ENCODE measurements at places on chromosomes 4 and X. TPM values are rescaled to one million over a fixed set of nuclear protein-coding genes. Genes with fewer than 3 reads are reported as not detected.
A peak's percentile ranks its signal among the peaks of the same experiment; 100 is the strongest.

DNA sequence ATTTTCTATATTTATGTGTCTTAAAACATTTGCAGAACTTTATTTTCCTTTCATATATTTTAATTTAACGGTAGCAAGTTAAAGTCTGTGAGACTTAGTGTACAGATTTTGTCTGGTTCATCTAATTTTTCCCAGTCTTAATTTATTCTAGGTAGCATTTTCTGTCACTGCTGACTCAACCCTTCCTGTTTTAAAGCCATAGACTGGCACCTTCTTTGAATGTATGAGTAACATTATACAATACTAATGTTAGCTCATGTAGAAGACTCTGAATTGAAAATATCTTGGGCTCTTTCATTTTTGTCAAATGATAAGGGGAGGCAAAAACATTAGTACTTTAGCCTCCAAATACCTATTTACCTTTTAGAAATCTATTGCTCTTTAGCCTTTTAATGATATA, 43.6 kb downstream of the BLTP1 start:
- DNase-seq: no peak

- no peak for DNase-seq
These were observed 9.0 kb downstream of the ATP10D start for GRCh38 chr4:47494124-47494430.

- DNase-seq: no peak
These were observed 12.3 kb upstream of the SCRG1 start for GRCh38 chr4:173411106-173411693.

DNA sequence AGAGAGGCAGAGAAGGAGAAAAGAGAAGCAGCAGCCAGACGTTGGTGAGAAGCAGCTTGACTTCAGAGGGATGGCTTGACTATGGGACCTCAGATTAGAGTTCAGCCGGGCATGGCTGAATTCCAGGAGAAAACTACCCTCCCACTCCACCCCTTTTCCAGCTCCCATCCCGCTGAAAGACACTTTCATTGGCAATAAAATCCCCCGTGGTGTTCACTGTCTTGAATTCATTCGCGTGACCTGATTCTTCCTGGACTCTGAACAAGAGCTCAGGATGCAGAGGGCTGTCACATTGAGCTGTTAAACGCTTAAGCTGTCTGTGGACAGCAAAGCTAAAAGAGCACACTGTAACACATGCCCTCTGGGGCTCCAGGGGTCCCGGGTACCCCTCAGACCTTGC, 1575.3 kb upstream of the AGA start:
- DNase-seq: no peak

DNA sequence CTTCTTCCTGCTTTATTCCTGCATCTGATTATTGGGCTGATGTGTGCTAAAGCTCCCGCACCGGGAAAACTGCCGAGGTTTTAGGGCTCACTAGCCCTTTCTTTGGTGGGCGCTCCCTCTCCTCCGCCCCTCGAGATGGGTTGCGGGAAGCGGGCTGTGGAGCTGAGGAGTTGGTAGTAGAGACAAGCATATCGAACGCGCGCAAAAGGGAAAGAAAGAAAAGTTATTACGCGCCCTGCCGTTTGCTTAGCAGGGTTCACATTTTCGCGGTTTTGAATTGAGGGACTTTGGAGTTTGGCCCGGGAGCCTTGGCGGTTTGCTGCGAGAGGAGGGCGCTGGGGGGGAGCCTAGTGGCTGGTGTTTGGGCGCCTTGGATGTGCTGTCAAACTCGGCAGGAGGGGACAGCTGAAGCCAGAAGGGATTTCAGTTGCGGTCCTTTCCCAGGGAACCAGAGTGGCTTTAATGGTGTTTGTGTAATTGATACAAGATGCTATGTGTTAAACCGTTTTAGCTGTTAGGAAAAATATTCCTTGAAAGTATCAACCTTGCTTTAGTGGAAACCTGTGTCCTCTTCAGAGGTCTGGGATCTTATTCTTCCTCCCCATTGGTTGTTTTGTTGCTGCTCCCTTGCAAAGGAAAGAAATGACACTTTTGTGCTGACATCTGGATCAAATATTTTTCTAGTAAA, 1.1 kb downstream of the GAB1 start:
- peak; percentile 70 for DNase-seq

DNA sequence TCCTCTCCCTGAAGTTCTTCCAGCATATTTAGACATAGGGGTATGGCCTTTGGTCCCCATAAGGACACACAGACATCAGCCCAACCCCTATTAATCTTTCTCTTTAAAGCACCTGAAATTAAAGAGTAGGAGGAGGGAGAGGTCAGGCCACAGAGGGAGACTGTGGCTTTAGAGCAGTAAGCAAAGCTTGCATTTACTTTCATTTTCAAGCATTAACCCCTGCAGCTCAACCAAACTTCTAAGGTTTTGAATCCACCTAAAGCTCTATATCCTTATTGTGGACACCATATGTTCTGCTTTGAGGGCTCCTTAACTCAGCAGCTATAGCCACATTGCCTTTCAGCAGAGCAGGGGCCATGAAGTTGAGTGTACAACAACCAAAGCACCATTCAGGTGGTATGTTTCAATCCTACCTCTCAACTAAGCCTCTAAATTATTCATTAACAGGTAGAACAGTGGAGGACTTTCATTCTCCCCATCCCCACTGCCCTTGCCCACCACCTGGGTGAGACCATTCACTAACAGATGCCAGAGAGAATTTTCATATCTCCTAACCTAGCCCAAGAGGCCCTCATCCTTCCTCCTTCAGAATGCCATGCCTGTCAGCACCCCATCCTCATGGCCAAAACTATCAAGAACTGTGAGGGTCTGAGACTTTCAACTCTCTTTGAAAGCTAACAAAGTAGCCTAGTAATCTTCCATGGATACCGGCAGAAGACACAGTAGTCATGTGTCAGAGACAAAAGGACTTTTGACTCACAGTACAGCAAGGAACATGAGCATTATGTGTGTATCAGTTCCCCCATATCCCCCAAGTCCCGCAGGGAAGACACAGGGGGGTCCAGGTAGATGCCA, 20.8 kb downstream of the LIN54 start:
- peak; percentile 25 for DNase-seq

The LRPAP1 gene
- 87.7 TPM for total RNA-seq

The PRSS12 gene
- 27.1 TPM for total RNA-seq
